Transverse colon (tissue), 4 donors: ENCODE measurements at places on chromosomes 1 and 21.
A peak's percentile ranks its signal among the peaks of the same experiment; 100 is the strongest.

GRCh38 chr1:91730801-91731732 is 154.9 kb downstream of the TGFBR3 start:
- peak; percentile 33 for DNase-seq

DNA sequence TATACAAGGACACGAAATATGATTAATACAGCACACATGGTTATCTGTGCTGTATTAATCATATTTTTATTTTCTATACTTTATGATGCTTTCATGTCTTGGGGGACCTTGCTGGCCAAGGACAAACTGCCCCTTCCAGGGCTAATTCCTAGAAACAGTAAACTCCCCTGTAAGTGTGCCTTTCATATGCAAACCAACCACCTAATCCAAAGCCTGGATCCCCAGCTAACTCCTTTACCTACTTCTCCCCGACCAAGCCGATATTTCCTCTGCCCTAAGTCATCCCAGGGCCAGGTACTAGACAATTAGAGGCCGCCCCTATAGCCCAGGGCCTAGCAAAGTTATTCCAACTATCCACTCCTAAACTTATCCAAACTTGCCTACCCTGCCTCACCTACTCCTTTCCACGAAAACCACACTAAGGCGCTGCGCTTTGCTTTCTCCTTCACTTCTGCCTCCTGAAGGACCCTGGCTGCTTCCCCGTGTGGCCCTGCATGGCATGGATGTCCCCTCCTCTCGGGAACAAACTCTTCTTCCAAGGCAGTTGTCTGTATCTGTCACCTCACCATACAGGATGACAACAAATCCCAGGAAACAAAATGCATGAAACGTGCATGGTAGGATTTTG is 10.2 kb downstream of the SH3BP5L start:
- DNase-seq, result no peak

- DNase-seq, result no peak
Measured at GRCh38 chr1:175848329-175848728, 104.9 kb upstream of the TNR start.

GRCh38 chr1:43004587-43005459 is 46.2 kb upstream of the SLC2A1 start:
- DNase-seq, result no peak

GRCh38 chr1:30189818-30190500 is 533.4 kb downstream of the MATN1 start:
- DNase-seq, result no peak

GRCh38 chr1:54709547-54710292 is 5.9 kb upstream of the TTC4 start:
- no peak for DNase-seq

GRCh38 chr1:199312626-199313025 is 673.8 kb downstream of the PTPRC start:
- no peak for DNase-seq

- no peak for DNase-seq
Measured at GRCh38 chr1:18132711-18133541, 25.3 kb downstream of the IGSF21 start.

DNA sequence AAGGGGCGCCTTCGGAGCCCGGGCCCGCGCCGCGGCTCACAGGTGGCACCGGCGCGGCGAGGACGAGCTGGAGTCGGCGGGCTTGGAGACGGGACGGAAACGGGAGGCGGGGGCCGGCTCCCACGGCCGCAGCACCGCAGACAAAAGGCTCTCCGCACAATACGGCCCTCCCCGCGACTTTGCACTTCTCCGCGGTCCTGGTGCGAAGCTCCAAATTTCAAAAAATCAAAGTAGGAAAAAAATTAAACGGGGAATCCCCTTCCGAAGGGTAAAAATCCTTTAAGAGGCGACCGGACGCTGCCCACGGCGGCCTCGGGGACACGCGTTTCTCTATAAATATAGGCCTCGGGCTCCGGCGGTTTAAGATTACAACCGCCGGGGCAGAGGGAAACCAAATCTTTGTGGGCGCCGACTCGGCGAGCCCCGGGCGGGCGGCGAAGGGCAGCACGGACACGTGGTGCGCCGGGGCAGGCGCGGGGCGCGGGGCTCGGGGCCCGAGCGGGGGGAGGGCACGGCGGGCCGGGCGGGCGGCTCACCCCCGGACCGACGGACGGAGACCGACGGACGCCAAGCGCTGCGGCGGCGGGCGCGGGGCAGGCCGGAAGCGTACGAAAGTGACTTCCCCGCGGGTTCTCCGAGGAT is 453 bp downstream of the PABPC4 start:
- peak; percentile 38 for DNase-seq

DNA sequence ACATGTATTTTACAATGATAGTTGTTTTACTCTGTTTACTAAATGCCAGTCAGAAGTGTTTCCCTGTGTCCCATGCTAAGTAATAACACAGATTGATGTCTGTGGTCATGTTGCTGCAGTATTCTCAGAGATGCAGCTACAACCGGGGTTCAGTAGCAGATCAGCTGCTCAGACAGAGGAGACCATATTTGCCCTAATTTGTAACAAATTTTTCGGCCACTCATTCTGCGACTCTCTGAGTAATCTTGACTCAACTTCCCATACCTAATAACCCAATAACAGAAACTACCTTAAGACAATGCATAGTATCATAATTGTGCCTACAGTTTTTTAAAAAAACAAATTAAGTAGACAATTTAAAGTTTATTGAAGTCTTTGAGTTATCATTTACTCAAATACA is 32.6 kb downstream of the NIBAN1 start:
- DNase-seq, result no peak

GRCh38 chr21:16900685-16901084 is 612.2 kb upstream of the CXADR start:
- DNase-seq, result no peak

GRCh38 chr1:74247881-74248528 is 12.8 kb downstream of the TNNI3K start:
- DNase-seq, result no peak

DNA sequence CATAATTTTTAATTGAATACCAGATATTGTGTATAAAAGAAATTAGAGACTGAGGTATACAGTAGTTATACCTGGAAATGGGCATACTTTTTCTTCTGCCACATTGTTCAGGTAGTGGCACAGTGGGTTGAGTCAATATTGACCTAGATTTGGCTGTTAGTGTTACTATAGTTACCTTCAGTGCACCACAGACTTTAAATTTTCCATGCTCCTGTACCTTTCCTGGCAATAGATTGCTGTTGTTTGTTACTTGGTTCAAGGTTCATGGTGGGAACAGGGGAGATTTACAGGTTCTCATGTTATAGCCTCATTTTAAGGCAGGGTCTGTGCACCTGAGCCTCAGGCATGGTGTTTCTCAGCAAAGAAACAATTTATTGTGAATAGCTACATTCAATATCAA is 218.7 kb downstream of the LBR start:
- DNase-seq, result no peak

DNA sequence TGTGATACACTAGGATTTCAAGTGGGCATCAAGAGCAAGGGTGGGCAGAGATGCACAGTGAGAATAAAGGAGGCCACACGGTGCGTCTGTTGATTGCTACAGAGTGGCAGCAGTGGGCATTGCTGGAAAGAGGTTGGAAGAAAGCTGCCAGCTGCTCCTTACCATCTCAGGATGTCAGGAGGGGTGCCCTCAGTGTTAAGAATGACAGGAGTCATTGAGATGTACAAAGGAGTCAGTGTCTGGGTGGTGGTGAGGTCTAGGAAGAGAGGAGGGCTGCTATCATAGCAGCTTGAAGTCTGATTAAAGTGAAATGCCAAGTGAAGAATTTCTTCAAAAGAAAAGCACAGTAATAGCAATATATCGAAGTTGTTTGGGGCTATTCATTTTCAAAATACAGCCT is 992.7 kb downstream of the TTLL7 start:
- no peak for DNase-seq

- no peak for DNase-seq
Measured at GRCh38 chr1:54998677-54999076, at the start of gene BSND. Gene BSND (plus strand): TSS chr1:54998933. CDS start chr1:54999187, 254 bp downstream.

- DNase-seq, result no peak
Measured at GRCh38 chr1:1975535-1975934, 28.1 kb downstream of the CFAP74 start.

DNA sequence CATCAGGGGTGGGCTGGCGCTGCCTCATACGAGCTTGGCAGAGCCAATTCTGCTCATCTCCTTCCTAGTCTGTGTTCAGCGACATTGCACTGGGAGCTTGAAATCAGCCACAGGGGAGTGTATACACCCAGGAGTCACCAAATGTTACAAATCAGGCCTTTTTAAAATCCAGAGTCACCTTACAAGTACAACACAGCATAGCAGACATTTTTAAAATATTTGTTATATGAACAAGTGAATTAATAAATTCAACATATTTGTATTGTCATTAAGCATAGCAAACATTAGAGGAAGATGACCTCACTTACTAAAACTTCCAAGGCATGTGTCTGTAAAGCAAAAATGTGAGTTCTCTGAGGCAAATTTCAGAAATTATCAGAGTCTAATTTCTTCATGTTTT is 210.0 kb downstream of the HLX start:
- DNase-seq, result no peak
